Activated naive CD4-positive, alpha-beta T cell treated with Interleukin-2 at 50 U/mL for 16 hours (primary cell): ENCODE measurements at places on chromosomes 11 and 22.

DNA sequence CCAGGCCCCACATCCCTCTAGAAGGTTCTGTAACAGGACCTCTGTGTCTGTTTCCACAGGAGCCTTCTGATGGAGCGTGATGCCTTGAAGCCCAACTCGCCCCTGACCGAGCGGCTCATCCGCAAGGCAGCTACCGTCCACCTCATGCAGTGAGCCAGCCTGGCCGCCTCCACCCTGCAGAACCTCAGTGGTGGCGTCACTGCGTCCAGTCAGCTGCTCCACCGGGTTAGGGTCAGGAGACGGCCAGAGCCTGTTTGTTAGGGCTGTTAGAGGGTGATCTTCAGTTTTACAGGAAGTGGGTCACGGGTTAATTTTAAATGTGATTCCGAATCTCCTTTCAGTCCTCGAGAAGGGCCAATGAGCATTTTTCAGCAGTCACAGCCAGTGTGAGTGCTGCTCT, 3.9 kb upstream of the GTSE1 start:
- DNase-seq, result no peak

DNA sequence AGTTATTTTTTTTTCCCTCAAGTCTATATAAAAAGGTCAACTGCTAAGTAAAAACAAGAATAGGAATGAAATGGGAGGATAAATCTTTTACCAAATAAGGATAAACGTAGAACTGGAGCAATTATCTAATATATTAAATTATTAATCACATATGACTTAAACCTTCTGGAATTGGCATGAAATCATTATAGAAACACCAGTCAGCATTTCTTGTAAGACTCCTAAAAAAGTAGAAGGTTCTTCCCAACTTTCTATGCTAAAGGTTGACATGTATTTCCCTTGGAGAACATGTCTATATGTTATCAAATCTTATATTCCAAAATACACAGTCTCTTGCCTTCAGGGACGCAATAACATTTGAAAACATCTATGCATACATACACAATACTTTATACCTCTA, 143.2 kb downstream of the SBF2 start:
- DNase-seq, result no peak

DNA sequence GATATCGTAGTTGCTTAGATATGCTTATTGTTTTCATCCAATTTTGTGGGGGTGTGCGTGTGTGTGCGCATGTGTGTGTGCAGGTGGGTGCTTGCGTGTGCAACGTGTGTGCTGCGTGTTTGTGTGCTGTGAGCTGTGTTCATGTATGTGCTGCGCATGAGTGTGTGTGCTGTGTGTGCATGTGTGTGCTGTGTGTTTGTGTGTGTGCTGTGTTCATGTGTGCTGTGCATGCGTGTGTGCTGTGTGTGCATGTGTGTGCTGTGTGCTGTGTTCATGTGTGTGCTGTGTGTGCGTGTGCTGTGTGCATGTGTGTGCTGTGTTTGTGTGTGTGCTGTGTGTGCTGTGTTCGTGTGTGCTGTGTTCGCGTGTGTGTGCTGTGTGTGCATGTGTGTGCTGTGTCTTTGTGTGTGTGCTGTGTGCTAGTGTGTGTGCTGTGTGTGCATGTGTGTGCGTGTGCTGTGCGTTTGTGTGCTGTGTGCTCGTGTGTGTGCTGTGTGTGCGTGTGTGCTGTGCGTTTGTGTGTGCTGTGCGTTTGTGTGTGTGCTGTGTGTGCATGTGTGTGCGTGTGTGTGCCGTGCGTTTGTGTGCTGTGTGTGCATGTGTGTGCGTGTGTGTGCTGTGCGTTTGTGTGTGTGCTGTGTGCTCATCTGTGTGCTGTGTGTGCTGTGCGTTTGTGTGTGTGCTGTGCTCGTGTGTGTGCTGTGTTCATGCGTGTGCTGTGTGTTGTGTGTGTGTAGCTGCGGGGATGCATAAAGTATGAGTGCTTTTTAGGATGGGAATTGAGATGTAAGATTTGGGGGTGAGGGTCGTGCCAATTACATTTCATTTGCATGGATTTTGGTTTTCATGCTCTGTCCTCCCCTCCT, 7.6 kb downstream of the IGF2 start:
- no peak for DNase-seq

- DNase-seq, result no peak
Observed at GRCh38 chr22:28917747-28918549, 34.6 kb downstream of the ZNRF3 start.
